ENCODE measurements at places on chromosomes 12 and 14. TPM values are rescaled to one million over a fixed set of nuclear protein-coding genes. Genes with fewer than 3 reads are reported as not detected.

Gene VWF
- 0.02 TPM for total RNA-seq

GRCh38 chr12:1115484-1116231 lies 124.6 kb downstream of the ERC1 start:
- DNase-seq = no peak

Gene BCL11B
- 42.5 TPM for total RNA-seq

DNA sequence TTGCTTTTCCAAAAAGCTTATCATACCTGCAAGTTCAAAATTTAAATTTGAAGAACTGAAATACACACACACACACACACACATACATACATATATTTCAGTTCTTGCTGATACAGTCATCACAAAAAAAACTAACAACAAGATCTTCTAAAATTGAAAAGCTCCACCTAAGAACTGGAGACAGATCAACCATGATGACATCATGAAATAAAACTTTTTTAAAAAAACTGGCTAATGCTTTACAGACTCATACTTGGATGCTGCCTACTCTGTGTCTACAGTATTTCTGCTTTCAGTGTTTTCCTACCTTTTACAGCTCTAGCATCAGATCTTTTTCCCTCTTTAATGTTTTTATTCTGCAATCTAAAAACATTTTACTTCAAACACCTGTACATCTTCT lies 261.4 kb downstream of the DIO2 start:
- DNase-seq = no peak

Gene G2E3
- 17.3 TPM for total RNA-seq

Gene DCN
- total RNA-seq = not detected

- no peak for DNase-seq
These were observed 34.2 kb upstream of the STRN3 start for GRCh38 chr14:31060253-31060875.

- no peak for DNase-seq
These were observed 20.5 kb upstream of the DUSP6 start for GRCh38 chr12:89372584-89373370.

DNA sequence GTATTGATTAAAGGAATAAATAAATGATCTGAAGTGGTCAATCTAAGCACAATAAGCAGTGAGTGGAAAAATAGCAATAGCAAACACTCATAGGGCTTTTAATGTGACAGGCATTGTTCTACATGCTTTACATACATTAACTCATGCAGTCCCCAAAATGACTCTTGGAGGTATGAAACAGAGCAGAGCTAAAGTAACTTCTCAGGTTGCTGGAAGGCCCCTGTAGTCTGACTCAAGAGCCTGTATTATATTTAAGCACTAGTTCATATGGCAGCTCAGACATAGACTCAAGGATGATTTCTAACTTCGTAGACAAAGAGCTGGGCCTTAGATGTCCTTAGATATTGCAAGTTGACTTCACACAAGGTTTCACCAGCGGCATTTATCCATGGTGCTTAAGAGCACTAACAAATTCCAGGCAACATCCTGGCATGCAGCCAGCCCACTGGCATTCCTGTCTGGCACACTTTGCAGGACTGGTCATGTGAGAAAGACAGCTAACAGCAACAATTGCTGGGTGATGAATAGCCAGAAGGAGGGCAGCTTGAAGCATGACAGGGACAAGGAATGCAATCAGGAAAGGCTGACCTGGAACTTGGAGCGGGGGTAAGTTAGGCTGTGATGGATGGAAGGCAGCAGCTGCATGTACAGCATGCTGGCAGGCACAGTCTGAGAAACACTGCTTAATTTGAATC lies 22.9 kb upstream of the KTN1 start:
- DNase-seq = no peak

DNA sequence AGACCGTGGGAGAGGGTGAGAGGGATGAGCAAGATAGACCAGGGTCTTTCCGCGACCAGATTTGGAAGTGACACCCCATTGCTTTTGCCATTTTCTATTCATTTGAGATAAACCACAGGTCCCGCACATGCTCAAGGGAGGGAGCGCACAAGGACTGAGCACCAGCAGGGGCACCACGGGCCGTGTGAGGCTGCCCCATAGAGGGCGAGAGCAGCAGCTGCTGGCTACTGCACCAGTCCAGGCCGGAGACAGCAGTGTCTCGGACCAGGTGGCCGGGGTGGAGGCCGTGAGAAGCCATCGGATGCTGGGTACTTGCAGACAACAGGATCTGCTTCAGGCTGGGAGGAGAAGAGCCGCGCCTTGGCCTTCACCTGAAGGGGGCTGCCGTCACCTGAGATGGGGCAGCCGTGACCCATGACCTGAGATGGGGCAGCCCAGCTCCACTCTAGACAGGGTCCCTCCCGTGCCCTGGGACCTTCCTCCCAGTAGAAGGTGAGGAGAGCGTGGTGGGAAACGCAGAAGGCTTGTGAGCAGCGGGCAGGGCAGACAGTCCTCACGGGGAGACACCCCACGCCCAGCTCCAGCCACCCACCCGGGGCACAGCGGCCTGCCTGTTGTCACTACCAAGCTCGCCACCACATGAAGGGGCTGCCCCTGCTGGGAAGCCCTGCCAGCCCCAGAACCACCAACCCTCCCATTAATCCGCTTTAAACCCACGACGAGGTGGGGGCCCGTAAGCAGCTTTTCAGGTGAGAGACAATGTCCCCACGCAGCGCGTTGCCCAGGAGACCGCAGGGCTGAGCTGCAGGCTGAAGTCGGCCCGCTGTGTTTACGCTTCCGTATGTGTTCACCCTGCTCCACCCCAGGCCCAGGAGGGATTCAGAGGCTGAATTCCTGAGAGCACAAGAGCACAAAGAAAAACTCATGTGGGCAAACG lies 61.7 kb upstream of the FBRSL1 start:
- no peak for DNase-seq

Gene RAB3IP
- 39.7 TPM for total RNA-seq

Gene NRXN3
- not detected for total RNA-seq

DNA sequence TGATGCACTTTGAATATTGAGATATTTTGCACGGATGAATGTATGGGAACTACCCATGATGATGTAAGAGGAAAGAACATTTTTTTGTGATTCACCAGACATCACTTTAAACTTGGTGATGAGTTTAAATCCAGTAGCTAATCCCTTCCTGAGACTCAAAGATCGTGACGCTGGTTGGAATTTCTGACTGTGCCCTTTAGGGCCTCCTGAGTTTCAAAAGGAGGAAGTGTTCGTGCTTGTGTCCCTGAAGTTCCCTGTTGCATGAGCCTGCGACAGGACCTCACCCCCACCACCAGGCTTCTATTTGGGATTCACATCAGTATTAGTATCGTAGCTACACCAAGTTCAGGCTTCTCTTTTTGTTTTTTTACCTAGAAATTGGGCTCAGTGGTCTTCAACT lies 18.6 kb upstream of the RIN3 start:
- DNase-seq = no peak

Gene MSI1
- total RNA-seq = 0.22 TPM

DNA sequence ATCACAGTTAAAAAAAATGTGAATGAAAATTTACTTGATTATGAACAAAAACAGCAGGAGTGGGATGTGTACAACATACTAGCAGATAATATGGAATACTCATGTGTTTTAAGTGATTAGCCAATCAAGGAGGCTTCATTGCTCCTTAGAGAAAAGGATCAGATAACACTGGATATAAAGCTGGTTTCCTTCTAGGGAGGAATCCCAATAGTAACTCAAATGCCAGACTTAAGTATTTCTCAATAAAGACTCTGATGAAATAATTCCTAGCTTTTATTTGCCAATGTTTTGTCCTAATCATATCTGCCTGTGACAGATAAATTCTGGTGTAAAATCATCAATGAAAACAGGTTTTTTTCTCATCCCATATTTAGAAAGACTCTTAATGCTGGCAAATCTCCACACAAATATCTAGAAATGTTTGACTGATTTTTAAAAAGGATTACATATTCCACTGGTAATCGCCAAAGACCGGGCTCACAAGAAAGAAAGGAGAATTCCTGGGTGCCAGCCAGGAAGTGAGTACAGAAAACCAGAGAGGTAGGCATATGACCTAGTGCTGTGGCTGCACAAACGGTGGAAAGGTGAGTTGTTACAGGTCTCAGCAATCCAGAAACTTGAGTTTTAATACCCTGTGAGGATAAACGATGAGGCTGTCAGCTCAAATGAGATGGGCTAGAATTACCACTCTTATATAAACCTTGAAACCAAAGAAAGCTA lies 108.6 kb upstream of the TTC7B start:
- DNase-seq = no peak

Gene NGB
- not detected for total RNA-seq

Gene DNAJC22
- not detected for total RNA-seq

Gene FBXO34
- total RNA-seq = 16.2 TPM

DNA sequence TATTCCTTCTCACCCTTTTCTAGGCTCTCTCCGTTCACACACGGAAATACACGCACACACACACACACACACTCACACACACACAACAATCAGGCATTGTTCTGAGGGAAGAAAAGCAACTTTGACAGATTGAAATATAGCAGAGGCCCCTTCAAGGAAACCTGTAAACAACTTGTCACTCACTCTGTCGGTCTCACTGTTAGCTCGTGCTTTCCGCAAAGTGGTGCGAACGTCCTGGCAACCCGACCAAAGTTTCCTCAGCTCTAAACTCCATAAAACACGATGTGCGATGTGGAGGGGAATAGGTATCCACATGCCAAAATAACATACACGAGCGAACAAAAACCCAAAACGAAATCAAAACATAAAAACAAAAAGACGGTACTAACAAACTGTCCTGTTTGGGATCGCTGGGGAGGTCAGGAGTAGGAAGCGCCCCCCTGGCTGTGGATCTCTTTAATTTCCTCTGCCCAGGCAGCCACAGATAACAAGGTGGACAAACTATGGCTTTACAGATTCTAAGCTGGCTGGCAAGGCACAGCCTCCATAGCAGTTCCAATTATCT lies 822 bp upstream of the SOX5 start:
- DNase-seq = no peak

Gene KRT85
- total RNA-seq = not detected

Gene LRRK2
- total RNA-seq = 0.31 TPM

Gene AGAP2
- total RNA-seq = 31.7 TPM

DNA sequence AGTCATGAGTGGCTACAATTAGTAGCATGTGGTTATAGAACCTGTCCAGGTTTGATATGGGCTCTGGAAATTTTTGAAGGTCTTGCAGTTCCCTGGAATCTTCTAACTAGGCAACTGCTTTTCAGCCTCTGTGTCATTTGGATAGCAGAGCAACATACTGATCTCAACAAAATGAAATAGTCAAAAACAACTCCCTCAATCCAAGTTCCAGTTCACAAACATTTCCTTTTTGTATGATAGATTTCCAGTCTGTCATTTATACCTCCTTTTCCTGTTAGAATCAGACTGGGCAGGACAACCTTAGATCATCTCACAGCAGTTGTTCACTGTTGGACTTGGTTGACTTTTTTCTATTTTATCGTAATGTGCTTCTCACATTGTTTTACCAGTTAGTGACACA lies 442.1 kb upstream of the PDE3A start:
- no peak for DNase-seq

DNA sequence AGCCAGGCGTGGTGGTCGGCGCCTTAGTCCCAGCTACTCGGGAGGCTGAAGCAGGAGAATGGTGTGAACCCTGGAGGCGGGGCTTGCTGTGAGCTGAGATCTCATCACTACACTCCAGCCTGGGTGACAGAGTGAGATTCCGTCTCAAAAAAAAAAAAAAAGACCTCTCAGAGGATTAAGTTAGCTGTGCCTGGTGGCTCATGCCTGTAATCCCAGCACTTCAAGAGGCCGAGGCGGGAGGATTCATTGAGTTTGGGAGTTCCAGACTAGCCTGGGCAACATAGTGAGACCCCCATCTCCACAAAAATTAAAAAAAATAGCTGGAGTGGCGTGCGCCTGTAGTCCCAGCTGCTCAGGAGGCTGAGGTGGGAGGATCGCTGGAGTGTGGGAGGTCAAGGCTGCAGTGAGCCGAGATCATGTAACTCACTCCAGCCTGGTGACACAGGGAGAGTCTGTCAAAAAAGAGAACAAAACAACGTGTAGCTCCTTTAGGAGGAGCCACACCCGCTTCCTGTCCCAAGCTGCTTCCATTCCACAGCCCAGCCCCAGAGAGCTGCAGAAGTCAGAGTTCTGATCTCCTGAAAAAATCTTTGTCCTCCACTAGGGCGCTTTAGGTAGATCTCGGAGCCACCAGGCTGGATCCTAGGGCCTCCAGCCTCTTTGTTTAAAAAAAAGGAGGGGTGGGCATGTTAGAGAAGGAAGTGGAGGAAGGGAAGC lies 11.5 kb upstream of the ULK1 start:
- no peak for DNase-seq

DNA sequence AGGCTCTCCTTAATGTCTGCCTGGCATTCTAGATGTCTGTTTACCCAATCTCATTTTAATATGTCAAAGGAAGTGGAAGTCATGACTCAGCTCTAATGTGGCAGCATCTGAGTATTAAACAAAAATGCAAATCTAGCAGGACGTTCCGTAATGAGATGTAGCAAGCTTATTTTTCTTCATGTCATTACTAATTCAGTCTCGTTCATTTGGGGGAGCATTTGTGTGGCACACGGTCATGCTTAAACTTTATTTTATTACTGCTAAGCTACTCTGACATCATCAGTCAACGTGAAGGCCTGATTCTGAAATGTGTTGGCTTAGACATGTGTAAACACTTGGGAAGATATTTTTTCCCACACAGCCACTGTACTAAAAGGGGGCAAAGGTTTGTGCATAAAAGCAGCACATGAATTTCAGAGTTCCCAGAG lies 326.7 kb upstream of the TMPO start:
- no peak for DNase-seq

DNA sequence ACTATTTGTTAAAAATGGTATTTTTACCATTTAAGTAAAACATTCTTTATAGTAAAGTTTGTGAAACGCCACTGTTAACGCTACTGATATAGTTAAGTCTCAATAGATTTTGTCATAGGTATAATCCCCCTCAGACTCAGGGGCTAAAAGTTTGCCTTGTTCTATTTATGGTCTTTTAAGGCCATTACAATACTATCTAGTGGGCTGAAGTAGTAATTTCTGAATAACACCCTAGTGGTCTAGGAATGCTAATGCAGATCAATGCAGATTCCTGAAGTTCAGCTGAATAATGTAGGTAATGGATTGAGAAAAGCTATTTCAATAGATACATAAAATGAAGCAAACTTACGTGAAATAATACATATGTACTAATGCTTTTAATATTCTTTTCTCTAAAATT lies 989.3 kb upstream of the NOVA1 start:
- no peak for DNase-seq

DNA sequence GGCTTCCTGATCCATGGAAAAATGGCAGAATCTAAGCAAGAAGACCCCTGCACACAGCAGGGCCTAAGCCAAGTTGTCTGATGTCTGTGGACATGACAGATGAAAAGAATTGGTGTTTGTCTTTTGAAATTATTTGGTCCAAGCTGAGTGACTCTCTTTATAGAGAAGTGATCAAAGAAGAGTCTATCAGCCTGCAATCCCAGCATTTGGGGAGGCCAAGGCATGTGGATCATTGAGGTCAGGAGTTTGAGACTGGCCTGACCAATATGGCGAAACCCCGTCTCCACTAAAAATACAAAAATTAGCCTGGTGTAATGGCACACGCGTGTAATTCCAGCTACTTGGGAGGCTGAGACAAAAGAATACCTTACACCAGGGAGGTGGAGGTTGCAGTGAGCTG lies 64.8 kb upstream of the TUNAR start:
- no peak for DNase-seq

- no peak for DNase-seq
These were observed 160.7 kb downstream of the MED13L start for GRCh38 chr12:116116650-116117424.

All from CD8-positive, alpha-beta memory T cell (primary cell).